ENCODE measurements at places on chromosomes 13 and 19.

GRCh38 chr13:38684714-38685113 is 2.2 kb upstream of the FREM2 start:
- no peak for DNase-seq

DNA sequence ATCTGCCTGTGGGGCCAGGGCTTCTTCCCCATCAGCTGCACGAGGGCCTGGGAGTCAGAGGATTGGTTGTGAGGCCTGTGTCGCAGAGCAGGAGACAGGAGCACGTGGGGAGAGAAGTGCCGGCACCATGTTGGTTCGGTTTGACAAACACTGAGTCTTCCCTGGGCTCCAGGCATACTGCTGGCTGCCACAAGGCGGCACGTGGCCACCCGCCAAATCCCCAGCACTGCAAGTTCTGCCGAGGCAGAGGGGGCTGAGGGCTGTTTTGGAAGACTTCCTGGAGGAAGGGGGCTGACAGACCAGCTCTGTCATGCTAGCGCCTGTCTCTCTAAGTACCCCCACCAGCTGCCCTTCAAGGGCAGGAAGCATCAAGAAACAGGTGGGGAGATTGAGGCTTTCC is 9.5 kb downstream of the SHANK1 start:
- no peak for DNase-seq

DNA sequence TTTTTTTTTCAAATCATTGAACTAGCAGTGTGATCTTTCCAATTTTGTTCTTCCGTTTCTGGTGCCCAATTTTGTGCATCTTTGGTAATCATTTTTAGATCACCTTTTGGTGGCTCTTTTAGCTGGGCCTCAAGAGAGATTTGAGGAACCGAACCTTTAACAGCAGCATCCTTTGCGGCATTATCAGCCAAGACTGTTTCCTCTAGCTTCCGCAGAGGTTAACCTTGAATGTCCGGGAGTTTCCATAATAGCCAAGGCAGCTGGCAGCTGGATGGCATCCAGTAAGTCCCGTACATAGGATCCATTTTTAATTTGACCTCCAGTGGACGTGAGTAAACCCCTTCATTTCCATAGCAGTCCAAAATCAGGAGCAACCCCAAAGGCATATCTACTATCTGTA is 9.6 kb downstream of the IRGC start:
- DNase-seq, result no peak

GRCh38 chr13:63629591-63629990 is 2213.9 kb upstream of the PCDH20 start:
- DNase-seq, result no peak

DNA sequence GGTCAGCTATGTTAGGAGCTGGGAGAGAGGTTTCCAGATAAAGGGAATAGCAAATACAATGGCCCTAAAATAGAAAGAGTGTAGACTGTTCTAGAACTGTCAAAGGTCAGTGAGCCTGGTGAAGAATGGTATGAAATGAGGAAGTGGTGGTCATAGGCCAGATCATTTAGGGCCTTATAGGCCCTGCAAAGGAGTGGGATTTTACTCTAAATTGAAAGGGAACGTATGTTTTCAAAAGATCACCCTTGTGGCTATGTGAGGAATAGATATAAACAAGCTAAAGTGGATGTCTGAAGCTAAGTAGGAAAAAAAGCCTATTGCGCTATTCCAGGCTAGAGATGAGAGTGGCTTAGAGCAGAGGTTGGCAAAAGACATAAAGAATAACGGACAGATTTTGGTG is 70.7 kb upstream of the TDRD3 start:
- no peak for DNase-seq

DNA sequence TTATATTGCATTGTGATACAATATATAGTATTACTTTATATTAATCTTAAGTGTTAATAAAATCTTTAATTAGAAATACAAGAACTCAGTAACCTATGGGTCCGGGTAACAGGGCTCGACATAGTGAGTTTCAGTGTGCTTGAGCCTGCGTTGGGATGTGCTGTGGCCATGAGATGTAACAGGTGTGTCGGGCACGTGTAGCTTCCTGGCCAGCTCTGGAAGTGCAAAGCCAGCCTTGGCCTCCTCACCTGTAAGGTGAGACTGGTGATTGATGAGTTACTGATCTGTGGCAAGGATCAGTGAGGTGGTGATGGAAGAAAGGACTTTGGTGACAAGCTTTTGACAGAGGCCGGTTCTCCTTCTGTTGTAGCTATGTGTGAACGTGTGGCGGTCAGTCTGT is 19.2 kb downstream of the ATP4B start:
- no peak for DNase-seq

- DNase-seq, result no peak
Observed at GRCh38 chr19:38778733-38779132, 5.4 kb upstream of the LGALS7 start.

DNA sequence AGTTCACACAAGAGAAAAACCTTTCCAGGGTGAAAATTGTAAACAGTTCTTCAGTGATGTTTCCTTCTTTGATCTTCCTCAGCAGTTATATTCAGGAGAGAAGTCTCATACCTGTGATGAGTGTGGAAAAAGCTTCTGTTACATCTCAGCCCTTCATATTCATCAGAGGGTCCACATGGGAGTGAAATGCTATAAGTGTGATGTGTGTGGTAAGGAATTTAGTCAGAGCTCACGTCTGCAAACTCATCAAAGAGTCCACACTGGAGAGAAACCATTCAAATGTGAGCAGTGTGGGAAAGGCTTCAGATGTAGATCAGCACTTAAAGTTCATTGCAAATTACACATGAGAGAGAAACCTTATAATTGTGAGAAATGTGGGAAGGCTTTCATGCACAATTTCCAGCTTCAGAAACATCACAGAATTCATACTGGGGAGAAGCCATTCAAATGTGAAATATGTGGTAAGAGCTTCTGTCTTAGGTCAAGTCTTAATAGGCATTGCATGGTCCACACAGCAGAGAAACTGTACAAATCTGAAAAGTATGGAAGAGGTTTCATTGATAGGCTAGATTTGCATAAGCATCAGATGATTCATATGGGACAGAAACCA is 6.9 kb downstream of the ZNF222 start:
- no peak for DNase-seq

DNA sequence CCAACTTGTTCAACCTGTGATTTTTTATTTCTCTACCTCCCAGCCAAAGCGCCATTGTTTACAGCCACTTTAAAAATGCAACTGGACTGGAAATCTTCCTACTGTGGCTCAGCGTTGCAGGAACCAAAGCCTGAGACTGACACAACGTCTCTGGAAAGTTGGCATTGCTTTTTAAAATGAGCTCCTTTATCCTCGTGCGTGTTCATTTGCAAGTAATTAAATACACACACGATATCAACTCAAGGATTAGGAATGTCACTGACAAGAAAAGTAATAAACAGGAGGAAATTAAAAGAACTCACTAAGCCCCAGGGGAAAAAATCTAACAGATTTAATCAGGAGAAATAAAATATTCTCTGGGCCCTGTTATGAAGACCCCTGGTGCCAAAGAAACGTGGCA is 184.6 kb upstream of the IRS2 start:
- DNase-seq, result no peak

All from DMS153 (cell line).